ENCODE measurements at places on chromosomes 5 and 9.

DNA sequence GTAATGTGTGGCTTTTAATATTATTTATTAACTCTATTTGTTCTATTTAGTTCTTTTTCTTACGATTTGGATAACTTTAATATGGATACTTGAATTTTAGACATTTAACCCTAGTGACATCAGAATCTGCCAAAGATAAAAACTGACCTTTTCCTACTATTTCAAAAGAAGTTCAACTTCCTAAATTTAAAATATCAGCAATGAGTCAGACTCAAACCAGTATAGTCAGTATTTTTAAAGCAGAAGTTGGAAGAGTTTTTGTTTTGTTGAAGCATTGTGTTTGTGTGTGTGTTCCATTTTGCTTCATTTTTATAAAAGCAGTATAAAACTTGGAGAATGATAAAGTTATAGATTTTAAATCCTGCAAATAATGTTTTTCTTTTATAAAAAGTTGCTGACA lies 251.8 kb upstream of the RASA1 start:
- no peak for DNase-seq

DNA sequence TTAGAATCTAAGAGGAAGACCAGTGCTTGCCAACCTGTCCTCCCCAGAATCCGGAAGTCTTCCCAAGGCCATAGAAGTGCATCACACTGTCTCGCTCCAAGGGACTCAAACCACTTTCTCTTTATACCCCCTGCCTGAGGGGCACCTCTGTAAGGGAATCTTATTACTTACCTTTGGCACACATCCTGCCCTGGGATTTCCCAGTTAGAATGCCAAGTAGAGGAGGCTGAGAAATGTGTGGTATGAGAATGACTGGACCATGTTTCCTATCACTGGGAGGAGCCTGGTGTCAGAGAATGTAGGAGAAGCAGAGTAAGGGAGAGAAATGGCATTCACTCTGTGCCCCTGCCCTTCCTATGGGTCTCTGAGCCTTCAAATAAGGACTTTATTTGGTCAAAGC lies 85.8 kb downstream of the AOPEP start:
- DNase-seq: no peak

GRCh38 chr5:1085391-1085790 lies 26.5 kb downstream of the SLC12A7 start:
- DNase-seq: no peak

DNA sequence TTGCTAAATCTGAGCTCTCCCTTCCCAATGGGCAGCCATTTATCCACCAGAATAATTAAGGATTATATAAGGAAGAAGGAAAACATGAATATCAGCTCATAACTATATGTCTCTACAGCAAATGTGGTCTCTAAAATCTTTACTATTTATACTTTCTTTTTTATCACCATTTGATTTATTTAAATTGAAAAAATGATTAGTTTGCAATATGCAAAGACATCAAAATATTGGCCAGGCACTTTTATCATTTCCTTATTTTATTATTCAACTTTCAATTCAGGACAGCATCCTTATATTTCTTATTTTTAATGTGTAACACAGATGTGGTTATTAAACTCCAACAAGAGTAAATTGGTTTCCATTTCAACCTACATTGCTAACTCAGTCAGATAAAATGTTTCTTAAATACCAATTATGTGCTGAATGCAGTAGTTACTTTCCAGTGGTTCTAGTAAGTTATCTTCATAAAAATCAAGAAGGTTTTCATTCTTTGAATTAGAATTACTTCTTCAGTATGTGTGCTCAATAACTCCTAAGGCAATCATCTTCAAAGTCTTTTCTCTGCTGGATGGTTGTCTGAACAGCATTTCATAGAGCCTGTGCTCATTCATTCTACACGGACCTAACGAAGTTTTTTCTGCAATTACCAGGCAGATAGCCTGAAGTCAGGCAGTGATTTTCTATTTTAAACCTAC lies 1148.0 kb downstream of the CDH12 start:
- DNase-seq: no peak

- no peak for DNase-seq
Measured at GRCh38 chr9:7799944-7800285, 337 bp upstream of the DMAC1 start.

DNA sequence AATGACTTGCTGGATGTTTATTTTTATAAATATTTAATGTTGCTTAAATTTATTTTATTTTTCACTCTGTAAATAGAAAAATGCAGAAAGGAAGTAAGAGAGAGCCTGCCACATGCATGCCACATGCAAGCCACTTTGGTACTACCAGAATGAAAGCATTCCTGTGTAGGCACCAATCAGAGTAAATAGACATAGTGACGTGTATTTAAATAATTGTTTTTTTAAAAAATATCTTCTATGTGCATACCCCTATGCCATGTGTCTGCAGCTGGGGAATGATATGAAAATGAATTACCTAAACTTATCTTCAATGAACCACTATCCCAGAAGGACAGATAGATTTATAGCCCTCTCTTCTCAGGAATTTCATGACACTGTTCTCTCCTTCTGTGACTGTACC lies 651.5 kb upstream of the RIOK2 start:
- no peak for DNase-seq

GRCh38 chr5:172785429-172786088 lies 14.6 kb upstream of the DUSP1 start:
- DNase-seq: no peak

- DNase-seq: no peak
Measured at GRCh38 chr5:172666251-172666650, 25.2 kb downstream of the NEURL1B start.

DNA sequence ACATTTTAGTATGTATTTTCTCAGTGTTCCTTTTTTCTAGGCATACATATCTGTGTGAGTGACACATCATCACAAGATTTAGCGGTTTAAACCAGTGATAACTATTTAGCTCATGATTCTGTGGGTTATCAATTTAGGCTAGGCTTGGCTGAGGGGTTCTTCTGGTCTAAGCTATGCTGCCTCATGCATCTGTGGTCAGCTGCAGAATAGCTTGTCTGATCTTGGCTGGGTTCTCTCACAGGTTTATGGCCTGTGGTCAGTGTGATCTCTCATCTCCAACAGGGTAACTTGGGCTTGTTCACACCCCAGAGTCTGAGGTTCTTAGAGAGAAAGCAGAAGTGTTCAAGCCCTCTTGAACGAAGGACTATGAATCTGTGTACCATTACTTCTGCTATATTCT lies 363.3 kb downstream of the KDM4C start:
- DNase-seq: no peak

GRCh38 chr5:78889369-78890140 lies 95.6 kb downstream of the ARSB start:
- DNase-seq: no peak

DNA sequence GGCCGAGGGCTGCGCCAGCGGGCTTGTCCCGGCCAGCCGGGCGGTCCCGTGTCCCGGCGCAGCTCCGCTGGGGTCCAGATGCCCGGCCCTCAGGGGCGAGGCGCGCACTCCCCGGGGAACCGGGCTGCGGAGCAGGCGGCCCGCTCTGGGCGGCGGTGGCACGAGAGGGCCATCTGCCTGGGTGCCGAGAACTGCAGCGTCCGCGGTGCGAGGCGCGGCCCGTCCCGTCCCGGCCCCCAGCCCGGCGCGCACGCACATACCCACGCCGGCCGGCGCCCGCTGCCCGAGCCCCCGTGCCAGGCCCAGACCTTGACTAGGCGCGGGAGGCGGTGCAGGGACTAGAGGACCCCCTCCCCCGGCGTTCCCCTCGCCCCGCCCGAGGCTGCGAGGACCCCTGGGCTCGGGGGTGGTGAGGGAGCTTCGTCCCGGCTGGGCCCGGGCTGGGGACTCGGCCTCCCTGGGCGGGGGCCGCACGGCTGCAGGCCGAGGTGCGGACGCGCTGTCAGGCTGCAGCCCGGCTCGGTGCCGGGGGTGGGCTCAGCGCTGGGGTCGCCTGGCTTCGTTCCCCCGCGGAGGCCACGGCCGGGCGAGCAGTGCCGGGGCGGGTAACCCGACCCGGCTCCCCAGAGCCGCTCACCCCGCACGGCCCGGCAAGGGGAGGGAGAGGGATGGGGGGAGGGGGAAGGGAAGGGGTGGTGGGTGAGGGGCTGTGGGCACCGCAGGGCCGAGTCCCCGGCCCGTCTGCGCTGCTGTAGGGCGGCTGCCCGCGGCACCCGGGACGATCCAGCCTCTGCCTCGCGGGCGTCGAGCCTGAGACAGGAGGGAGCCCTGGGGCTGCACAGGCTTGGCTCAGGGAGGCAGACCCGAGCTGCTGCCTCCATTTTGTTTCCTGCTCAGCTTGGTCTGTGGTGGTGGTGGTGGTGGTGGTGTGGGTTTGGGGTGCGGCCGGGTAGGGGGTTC lies 1.2 kb upstream of the NSD1 start:
- DNase-seq: no peak

DNA sequence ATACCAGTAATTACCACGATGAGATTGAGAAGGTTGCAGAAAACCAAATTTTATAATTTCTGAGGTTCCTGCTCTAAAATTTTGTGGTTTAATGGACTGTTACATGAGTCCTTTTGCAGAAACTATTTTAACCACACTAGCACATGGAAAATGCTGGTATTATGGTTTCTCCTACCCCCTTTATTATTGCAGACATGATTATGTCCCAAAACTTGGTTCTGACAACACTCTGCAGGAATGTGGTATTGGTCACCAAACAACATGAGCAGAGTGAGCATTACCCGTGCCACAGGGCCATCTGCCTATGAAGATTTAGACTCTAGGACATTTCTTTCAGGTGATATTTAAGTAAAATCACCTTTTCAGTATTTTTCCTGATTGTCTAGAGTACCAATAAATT lies 2.8 kb upstream of the ECM2 start:
- no peak for DNase-seq

DNA sequence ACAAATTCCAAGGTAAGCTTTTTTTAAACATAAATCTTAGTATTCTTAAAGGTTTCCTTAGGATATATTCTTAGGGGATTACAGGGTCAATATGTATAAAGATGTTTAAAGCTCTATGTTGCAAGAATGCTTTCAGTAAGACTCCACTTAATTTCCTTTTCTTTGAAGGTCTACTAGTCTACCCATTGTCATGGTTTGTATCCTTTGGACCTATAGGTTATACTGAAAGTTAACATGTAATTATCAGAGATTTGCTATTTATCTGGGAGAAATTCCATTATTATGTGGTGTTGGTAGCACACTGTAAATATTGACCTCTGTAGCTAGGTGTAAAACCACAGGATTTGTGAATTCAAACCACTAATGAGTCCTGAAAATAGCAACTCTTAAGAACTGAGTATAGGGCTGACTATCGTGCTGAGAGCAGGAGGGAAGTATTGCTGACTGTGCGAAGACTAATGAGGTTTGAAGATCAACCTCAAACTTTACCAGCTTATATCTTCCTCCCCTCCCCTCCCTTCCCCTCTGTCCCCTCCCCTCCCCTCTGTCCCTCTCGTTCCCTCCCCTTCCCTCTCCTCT lies 85.6 kb downstream of the GADD45G start:
- no peak for DNase-seq

GRCh38 chr5:163941079-163941478 lies 435.7 kb downstream of the MAT2B start:
- no peak for DNase-seq

- no peak for DNase-seq
Measured at GRCh38 chr5:39660020-39660419, 235.2 kb upstream of the DAB2 start.

All from NCI-H2171 (cell line).